ENCODE measurements at places on chromosomes 11 and 22.

DNA sequence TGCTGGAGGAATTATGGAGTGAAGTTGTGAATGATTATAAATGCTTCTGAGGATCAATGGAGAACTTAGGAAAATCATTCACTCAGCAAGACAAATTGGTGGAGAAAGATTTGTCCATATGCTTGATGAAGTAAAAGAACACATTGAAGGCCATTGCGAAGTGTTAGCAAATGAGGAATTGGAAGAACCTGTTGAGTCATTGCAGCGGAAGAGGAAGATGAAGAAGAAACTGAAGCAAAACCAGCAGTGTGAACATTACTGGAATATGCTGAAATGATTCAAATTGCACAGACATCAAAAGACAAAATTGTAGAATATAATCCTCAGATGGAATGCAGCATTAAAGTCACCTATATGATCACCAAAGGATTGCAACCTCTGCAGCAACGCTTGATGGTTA, 168.1 kb downstream of the ADAMTS15 start:
- no peak for DNase-seq

GRCh38 chr22:48154943-48155240, 1392.4 kb downstream of the TBC1D22A start:
- no peak for DNase-seq

GRCh38 chr22:24398409-24398808, 29.0 kb upstream of the ADORA2A start:
- DNase-seq: no peak

DNA sequence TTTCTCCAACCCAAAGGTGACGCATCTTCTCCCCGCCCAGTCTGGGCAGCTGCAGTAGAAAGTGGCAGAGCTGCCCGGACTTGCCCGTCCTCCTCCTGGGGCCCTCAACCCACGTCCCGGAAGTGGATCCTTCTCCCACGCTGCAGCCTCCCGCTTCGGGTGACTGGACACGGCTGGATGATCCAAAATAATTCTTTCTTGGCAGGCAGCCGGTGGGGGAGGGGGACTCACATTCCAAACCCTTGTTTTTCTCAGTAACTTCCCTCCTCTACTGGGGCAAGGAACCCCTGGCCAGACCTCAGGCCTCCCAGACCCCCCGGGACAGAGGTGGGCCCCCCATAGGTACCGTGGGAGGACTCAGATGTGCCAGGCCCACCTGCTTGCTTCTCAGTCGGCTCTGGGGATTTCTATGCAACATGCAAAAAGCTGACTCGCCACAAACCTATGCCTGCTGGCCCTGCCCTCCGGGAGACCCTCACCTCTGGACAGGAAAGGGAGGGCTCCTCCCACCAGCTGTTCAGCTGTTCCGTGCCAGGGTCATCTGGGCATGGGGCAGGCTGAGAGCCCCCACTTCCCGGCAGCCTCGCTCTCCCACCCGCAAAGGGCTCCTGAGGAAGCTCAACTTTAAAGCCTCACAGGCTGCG, 1.4 kb downstream of the PLXNB2 start:
- DNase-seq: no peak

DNA sequence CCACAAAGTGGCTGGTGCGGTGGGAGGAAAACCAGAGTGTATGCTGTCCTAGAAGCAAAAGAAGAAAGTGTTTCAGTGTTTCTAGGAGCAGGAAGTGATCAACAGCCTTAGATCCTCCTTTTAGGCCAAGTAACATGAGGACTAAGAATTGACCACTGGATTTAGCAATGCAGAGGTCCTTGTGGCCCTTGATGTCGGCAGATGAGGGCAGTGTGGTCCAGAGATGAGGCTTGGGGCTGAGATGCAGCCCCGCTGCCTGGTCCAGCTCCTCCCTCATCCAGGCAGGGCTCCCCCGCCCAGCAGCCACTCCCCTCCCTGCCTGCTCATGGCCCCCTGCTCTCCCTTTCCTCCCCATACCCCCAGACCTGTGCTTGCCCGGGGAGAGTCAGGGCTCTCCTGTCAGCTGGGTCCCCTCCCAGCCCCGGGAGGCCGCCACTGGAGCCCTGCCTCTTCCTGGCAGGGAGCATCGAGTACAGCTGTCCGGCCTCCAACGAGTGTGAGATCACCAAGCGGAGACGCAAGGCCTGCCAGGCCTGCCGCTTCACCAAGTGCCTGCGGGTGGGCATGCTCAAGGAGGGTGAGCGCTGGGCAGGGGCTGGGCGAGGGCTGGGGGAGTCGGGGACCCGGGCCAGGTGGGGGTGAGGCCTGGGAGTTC, 3.7 kb downstream of the TRMT112 start:
- DNase-seq: no peak

DNA sequence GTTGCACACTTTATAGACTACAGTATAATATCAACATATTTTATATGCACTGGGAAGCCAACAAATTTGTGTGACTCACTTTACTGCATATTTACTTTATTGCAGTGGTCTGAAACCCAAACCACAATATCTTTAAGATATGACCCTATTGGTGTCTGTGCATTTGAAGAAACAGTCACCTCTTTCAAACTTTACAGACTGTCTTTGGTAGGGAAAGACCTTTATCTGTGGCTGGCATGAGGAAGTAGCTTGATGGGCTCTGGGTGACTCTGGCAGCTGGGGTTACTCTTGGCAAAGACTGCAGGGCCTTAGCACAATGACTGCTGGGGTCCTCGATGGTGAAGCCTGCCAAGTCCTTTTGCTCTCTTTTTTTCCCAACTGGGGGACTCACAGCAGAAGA, 21.3 kb upstream of the ABTB2 start:
- DNase-seq: no peak

- no peak for DNase-seq
Observed at GRCh38 chr22:22245935-22246525, 1.4 kb downstream of the VPREB1 start.

DNA sequence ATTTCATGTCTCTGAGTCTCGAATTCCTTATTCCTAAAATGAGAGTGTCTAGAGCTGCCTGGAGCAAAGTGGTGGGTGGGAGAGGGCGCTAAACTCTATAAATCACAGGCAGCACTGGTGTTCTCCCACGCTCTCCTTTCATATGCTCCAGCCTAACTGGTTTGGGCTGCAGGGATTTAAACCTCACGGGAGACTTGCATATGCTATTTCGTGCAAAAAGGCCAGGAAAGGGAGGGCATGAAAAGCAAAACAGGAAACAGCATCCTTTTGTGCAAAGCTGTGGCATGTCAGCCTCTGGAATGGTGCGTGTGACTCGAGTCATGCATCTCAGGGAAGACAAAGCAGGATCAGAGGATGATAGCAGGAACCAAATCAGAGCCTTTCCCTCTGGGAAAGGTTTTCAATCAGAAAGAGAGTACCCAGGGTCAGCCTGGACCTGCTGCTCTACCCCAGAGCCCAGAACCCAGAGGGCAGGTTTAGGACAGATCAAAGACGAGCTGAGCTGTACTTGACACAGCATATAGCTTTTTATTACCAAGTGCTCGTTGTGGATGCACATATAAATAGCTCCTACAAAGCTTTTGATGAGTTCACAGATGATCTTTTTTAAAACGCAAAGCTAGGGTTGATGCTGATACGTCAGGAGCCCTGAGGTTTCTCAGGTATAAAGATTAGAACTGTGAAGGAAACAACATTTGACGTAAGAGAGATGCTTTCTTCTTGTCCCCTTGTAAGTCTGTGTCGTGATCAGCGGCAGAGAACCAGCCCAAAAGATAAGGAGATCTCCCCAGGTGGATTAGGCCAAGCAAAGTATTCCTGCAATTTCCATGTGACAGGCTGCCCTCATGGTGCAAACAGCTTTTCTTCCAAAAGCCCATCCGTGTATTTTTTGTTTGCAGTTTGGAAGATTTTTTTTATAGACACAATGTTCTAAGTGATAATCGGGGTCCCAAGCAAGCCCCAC, 46.2 kb upstream of the YWHAH start:
- no peak for DNase-seq

- no peak for DNase-seq
Observed at GRCh38 chr11:74550991-74551753, 41.2 kb upstream of the POLD3 start.

DNA sequence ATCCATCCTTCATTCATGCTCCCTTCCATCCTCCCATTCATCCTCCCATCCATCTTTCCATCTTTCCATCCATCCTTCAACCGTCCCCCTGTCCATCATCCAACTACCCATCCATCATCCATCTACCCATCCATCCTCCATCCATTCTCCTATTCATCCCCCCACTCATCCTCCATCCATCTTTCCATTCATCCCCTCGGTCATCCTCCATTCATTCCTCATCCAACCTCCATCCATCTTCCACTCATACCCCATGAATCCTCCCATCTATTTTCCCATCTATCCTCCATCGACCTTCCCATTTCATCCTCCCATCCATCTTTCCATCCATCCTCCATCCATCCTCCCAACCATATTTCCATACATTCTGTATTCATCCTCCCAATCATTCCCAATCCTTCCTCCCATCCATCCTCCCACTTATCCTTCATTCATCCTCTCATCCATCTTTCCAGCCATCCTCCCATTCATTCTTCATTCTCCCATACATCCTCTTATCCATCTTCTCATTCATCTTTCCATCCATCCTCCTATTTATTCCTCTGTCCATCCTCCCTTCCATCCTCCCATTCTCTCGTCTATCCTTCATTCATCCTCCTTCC, 29.9 kb downstream of the IGLL1 start:
- no peak for DNase-seq

DNA sequence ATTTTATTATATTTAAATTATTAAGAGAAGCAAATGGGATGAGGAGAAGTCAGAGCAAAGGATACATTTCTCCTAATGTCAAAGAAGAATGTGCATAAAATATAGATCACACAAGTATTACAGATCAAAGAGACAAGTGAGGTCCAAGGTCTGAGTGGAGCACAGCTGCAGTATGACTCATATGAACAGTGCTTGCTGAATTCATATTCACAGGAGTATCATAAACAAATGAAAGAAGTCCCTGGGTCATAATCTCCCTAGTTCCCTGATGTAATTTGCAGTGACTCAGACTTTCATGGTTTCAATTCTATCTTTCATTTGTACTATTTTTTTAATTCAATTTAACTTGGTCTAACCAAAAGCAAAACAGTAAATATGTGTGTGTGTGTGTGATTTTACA, 499.0 kb upstream of the CCDC179 start:
- DNase-seq: no peak

GRCh38 chr11:73521621-73522020, 76.3 kb downstream of the FAM168A start:
- no peak for DNase-seq

DNA sequence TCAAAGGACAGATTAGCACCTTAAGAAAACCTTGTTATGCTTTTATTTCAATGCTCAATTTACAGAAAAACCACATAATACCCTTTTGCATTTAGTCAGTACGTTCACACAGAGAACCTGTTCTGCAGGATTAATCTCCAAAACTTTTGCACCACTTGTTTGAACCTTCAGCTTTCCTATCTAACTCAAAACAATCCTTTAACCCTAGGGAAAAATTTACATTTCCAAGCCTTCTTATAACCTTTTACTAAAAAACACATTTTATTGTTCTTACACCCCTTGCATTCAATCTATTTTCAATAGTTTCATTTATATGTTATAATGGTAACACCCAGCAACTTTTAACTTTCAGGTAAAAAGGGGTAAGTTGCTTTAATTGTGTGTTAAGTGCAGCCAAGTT, 952.5 kb upstream of the CNTN5 start:
- DNase-seq: no peak

DNA sequence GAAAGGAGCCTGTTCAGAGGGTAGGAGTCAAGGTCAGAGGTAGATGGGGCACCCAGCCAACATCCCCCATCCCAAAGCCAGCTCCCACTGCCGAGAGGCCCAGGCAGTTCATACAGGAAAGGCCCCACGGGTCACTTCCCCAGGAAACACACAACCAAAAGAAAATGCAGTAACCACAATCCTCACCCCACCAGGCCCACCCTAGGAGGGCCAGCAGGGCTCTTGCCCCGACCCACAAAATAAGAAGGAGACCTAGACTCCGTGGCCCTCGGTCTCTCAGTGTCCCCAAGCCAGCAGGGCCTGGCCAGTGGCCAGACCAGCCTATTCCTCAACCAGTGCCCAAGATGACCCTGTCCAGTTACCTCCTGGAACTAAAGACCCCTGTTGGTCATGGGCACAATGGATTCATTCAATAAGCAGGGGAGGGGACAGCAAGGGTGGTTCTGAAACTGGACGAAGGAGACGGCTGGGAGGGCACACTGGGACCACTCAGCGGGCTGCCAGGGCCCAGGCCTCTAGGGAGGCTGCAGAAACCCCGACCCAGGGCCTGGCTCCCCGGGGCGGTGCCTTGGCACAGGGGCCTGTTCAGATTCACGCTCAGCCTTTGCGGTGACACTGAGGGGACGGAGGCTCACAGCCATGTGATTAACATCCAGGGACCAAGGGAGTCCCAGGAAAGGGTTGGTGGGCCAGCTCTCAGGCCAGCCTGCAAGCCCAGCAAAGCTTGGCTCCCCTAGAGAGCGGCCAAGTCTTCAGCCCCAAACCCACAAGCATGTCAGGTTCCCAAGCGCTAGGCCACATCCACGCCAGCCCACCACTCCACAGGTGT, 5.5 kb downstream of the RAB3IL1 start:
- no peak for DNase-seq

GRCh38 chr11:27697679-27698275, 2.5 kb downstream of the BDNF start:
- DNase-seq: no peak

- DNase-seq: no peak
Observed at GRCh38 chr11:61095021-61095420, 7.3 kb upstream of the CD5 start.

DNA sequence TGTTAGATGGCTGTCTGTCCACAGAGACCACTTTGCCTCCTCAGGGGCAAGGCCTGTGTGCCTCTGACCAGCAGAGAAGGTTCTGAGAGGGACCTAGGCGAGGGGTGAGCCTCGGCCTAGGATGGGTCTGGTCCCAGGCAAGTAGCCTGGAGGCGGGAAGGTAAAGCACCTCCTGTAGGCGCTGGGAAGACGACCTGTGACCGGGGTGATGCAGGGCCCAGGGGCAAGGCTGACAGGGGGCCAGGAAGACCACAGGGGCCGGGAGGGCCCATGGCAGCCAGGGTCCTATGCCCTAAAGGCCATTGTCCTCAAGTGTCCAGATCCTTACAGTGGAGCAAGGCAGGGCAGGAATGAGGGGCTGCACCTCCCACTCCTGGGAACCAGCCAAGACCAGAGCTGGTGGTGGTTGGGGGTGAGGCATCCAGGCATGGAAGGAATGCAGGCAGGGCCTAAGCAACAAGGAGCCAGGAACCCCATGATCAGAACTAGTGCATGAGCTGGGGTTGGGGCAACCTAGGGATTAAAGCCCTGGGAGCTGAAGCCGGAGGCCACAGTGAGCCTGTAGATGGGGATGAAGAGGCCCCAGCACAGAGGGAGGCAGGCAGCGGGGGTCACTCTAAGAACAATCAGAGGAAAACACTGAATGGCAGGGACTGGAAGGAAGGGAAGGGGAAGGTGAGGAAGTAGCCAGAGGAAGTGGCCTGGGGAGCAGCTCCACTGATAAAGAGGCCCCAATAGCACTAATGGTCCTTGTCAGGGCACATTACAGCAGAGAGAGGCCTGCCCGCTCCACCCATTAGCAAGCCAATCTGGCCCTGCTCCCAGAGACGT, 32.9 kb upstream of the KLHL35 start:
- DNase-seq: no peak

All from progenitor cell of endocrine pancreas (in vitro differentiated cells).